Right renal pelvis (tissue), 4 donors: ENCODE measurements at places on chromosomes 4 and X. TPM values are rescaled to one million over a fixed set of nuclear protein-coding genes. Genes with fewer than 3 reads are reported as not detected.

Gene UCP1
- 0.42 TPM for polyA plus RNA-seq

Gene PCDH11X
- 0.34 TPM for polyA plus RNA-seq

GRCh38 chrX:23742174-23742696 is 841 bp downstream of the ACOT9 start:
- DNase-seq: no peak

- no peak for DNase-seq
Measured at GRCh38 chrX:46912603-46913491, 626 bp downstream of the JADE3 start.

DNA sequence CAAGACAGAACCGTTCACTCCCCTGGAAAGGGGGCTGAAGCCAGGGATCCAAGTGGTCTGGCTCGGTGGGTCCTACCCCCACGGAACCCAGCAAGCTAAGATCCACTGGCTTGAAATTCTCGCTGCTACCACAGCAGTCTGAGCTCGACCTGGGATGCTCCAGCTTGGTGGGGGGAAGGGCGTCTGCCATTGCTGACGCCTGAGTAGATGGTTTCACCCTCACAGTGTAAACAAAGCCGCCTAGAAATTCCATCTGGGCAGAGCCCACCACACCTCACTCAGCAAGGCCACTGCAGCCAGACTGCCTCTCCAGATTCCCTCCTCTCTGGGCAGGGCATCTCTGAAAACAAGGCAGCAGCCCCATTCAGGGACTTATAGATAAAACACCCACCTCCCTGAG is 13.4 kb upstream of the PBDC1 start:
- no peak for DNase-seq

- DNase-seq: peak; percentile 34
Measured at GRCh38 chrX:151396042-151396824, 773 bp upstream of the VMA21 start.
